ENCODE measurements at places on chromosomes 2 and 18. TPM values are rescaled to one million over a fixed set of nuclear protein-coding genes. Genes with fewer than 3 reads are reported as not detected.

DNA sequence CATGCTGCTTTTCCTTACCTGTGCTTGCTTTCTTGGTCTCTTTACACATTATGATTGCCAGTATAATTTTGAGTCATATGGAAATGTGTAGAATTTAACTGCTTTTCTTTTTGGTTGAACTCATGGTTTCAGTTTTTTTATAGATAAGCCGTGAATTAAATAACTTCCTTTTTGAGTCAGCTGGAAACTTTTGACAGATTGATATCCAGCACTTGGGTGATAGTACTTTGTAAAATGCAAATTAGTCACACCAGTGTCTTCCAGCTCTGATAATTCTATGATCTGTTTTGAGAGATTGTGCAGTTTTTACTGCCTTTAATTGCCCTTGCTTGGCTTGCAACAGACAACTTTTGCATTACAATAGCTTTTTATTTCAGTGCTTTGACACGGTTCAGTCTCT lies 86.4 kb downstream of the NCOA1 start:
- DNase-seq = no peak

GRCh38 chr2:10164601-10165000 lies 42.1 kb downstream of the RRM2 start:
- no peak for DNase-seq

GRCh38 chr2:64720535-64721319 lies 67.0 kb upstream of the SERTAD2 start:
- no peak for DNase-seq

GRCh38 chr18:21277578-21277977 lies 35.5 kb downstream of the GREB1L start:
- DNase-seq = no peak

DNA sequence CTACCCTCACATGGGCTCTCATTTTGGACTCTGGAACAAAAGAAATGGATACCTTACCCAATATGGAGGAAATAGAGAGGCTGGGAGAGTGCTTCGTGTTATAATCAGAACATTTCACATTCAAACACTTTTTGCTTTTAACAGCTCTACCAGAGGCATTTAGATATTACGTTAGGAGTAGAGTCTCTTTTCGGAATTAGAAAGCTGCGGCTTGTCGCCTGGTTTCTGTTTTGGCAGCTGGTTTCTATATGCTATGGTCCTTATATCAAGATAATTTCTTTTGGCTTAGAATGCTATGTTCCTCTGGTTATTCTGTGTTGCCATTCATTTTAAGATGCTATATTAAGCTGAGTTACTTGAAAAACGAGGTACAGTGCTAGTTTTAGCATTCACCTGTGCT lies 392.8 kb upstream of the GALNT5 start:
- DNase-seq = no peak

GRCh38 chr2:199875400-199875799 lies 24.4 kb upstream of the FTCDNL1 start:
- no peak for DNase-seq

KIAA2012 gene
- total RNA-seq = not detected

- no peak for DNase-seq
These were observed 709.5 kb upstream of the ACVR2A start for GRCh38 chr2:147135376-147135775.

DNA sequence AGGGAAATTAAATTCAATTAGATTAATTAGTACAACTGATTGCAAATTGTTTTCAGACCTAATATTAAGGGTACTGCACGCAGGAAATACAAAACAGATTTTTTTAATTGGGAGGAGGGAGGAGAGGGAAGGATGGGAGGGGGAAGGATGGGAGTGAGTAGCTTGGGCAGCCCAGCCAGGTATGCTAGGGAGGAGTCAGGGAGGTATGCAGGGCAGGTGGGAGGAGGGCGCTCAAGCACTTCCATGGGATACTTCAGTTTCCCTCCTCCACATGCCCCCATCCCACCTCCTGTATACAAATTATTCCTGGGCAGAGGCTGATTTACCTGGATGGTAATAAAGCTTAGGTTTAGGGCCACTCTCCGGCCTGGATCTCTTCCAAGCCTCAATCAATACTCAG lies 76.6 kb upstream of the CAPN13 start:
- DNase-seq = no peak

- no peak for DNase-seq
These were observed 101.1 kb downstream of the TCF4 start for GRCh38 chr18:55486936-55487335.

GPR39 gene
- not detected for total RNA-seq

DNA sequence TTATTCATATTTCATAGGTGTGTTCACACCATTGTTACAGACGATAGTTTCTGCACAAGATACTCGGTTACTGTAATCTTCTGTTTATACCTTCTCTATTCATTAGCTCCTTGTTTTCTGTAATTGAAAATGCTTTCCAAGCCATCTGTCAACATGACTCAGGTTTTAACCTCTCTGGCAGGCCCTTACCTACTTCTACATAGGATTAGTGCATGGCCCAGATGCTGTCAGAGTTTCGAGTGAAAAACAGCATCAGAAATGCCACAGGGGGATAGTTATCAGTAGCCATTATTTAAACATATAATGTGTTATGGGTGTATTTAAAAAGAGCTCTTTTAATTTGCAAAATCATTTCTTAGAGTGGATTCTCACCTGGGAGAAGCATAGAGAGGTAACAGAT lies 596.4 kb downstream of the FBXO15 start:
- DNase-seq = no peak

GRCh38 chr2:240960309-240960970 lies 38.0 kb upstream of the SNED1 start:
- DNase-seq = peak; percentile 3

- no peak for DNase-seq
These were observed 27.1 kb upstream of the SPTBN1 start for GRCh38 chr2:54429054-54429453.

DNA sequence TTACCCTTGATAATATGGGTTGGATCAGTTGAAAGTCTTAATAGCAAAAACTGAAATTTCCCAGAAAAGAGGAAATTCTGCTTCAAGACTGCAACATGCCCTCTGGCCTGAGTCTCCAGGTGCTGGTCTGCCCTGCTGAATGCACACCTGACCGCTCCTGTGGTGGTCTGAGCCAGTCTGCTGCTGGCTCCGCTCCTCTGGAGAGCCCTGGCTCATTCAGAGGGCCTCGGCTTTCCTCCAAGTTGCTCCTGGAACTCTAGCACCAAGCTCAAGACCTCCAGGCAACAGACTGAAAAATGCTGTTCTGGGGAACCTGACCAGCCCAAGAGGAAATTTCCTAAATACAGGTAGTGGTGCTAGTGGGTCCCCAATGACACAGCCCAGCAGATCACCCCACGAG lies 64.8 kb downstream of the DIPK1C start:
- no peak for DNase-seq

DNA sequence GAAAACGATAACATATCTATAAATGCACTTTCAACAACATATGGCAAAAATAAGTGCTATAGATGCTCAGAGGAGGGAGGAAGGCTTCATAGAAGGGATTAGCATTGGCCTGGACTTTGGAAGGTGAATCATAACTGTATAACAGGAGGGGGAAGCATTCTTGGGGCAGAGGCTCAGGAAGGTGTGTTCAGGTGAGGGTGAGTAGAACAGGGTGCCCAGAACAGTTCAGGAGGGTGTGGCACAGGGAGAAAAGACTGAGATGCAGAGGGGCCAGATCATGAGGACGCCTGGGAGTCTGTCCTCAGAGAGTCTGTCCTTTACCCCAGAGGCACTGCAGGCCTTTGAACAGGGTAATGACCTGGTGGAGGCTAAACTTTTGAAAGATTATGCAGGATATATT lies 29.3 kb upstream of the MEP1B start:
- DNase-seq = no peak

- no peak for DNase-seq
These were observed 52.4 kb downstream of the GPR39 start for GRCh38 chr2:132468821-132469675.

PSMA8 gene
- 0.89 TPM for total RNA-seq

CFC1 gene
- total RNA-seq = not detected

DNA sequence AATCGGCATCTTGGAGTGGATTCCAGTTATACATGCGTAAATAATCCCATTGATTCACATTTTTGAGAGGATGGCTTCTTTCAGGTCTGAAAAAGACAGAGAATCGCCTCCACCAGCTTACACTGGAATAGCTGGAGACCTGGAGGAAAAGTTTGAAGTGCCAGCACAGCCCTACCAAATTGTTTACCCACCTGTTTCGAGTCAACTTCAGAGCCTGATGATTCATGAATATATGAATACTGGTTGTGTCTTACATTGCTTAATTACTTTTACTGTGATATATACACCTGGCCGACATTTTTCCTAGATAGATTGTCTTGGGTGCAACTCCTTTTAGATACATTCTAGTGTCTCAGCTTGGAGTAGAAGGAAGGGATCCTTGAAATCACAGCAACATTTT lies 335 bp upstream of the NCKAP5 start:
- no peak for DNase-seq

PLB1 gene
- 0.74 TPM for total RNA-seq

- DNase-seq = no peak
These were observed 86.0 kb downstream of the KCTD1 start for GRCh38 chr18:26462355-26462754.

DNA sequence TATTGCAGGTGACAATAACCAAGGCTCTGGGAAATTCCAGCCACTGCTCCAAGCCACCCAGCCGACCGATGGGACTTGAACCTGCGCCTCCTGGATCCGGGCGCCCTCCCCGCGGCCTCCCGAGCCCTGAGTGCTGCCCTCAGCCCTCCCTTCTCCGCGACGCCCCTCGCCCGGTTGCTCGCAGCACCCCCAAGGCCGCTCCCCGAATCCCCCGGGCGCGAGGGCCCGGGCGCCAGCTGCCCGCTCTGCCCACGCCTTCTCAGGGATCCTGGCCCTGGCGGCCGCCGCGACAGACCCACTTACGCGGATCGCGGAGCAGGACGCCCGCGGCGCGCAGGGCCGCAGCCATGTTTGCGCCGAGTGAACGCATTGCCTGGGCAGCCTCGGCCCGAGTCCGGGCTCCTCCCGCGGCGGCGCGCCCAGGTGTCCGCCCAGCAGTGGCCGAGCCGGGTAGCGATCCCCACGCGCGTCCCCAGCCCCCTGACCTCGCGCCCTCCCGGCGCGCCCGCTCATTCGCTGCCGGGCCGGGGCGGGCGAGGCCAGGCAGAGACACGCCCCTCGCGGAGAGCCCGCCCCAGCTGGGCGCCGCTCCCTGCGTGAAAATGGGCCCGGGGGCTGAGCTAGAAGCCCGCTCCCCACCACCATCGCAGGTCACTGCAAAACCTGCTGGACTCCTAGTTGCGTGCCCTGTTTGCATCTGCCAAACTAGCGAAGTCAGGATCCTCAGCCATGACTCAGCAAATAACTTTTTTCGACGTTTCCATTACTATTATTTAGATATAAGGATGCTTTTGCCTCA lies at the start of gene FECH:
Gene FECH, minus strand, starts transcription at position 452 of the 799 bp plus-strand sequence. Its CDS starts 82 bp downstream, at position 370.
- DNase-seq = peak; percentile 67

CNTNAP5 gene
- total RNA-seq = not detected

TRABD2A gene
- 74.6 TPM for total RNA-seq

- no peak for DNase-seq
These were observed 175.4 kb downstream of the HDAC4 start for GRCh38 chr2:239225371-239225851.

DNA sequence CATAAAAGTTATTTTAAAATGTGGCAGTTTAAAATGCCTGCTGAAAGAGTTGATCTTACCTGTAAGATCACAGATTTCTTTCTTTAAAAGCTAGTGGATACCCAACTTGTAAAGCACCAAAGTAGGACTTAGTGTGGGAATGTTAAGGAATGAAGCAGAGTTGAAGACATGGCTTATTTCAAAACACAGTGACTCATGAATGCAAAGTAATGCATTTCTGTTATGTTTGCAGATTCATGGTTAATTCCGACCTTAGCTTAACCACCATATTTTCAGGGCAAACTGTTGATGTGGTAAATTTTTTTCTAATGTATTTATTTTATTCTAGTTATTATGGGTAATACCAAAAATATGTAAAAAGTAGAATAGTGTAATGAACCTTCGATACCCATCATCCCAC lies 206.8 kb upstream of the FOSL2 start:
- no peak for DNase-seq

DNA sequence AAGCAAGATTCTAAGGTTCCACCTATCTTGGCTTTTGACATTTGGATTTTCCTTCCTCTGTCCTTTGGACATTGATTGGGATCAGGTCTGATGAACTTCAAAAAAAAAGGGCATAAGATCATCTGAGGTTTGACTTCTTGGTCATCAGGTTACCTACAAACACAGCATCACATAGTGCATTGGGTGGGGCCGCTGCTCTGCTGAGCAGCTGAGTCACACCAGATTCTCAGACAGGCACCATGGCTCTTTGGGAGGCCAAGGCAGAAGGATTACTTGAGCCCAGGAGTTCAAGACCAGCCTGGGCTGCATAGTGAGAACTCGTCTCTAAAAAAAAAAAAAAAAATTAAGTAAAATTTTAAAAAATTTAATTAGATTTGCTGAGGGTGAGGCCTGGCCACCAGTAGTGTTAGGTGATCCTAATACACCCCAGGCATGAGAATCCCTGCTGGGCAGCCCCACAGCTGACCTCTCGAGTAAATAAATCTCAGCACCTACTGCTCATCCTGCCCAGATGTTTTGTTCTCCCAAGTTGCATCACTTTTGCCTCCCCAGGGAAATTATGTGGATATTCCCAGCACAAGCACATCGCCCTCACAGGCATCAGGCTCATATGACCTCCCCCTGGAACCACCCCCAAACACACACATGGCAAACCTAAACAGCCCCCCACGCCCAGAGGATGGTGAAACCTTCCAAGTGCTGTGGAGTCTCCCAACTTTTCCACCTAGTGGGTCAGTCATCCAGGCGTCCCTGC lies 5.3 kb downstream of the MLPH start:
- no peak for DNase-seq

GCKR gene
- not detected for total RNA-seq

GRCh38 chr2:217954051-217954450 lies 48.7 kb downstream of the TNS1 start:
- DNase-seq = no peak

DNA sequence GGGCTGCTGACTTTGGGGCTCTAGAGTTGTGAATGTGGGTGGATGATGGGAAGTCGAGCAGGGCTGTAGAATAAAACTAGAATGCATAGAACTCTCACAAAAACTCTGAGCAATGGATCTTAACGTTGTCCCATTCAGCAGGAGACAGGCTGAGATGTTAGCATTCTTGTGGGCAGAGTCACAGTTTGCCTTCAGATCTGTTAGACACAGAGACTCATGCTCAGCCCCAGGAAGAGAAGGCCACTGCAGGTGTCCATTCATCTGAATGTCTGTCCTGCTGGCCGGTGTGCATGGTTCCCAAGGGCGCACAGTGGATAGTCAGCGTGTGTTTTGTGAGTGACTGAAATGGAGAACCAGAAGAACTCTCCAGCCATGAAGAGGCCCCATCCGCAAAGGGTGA lies 111.3 kb downstream of the TSN start:
- DNase-seq = no peak

SCN7A gene
- not detected for total RNA-seq

GRCh38 chr18:29184654-29185053 lies 1007.7 kb upstream of the CDH2 start:
- DNase-seq = no peak

- no peak for DNase-seq
These were observed 126.0 kb upstream of the MSH6 start for GRCh38 chr2:47656715-47657600.

Measured in activated CD4-positive, alpha-beta T cell treated with anti-CD3 and anti-CD28 coated beads, Interleukin-2, amount 10 ng/mL, durations not matched to agents 7 days and 5 days (primary cell).